ENCODE measurements at places on chromosomes 2 and 18. TPM values are rescaled to one million over a fixed set of nuclear protein-coding genes. Genes with fewer than 3 reads are reported as not detected.

The VWA3B gene
- not detected for total RNA-seq

The TWIST2 gene
- total RNA-seq = 96.8 TPM

The DPY30 gene
- total RNA-seq = 29.2 TPM

The ARHGAP28 gene
- total RNA-seq = 23.7 TPM

The CTAGE1 gene
- not detected for total RNA-seq

The KIF1A gene
- not detected for total RNA-seq

The CCDC85A gene
- 46.0 TPM for total RNA-seq

The CHRND gene
- total RNA-seq = not detected

The DLX1 gene
- total RNA-seq = not detected

The SEPTIN2 gene
- 372 TPM for total RNA-seq

The SERPINB11 gene
- not detected for total RNA-seq

The C2orf15 gene
- total RNA-seq = not detected

The DSG2 gene
- 36.5 TPM for total RNA-seq

The NOSTRIN gene
- 197 TPM for total RNA-seq

The FBXO41 gene
- 1.1 TPM for total RNA-seq

The ERICH2 gene
- total RNA-seq = not detected

The NEB gene
- total RNA-seq = 2.6 TPM

Measured in omental fat pad (tissue), 4 donors.